PC-9 (cell line): ENCODE measurements at places on chromosomes 16 and 17.

DNA sequence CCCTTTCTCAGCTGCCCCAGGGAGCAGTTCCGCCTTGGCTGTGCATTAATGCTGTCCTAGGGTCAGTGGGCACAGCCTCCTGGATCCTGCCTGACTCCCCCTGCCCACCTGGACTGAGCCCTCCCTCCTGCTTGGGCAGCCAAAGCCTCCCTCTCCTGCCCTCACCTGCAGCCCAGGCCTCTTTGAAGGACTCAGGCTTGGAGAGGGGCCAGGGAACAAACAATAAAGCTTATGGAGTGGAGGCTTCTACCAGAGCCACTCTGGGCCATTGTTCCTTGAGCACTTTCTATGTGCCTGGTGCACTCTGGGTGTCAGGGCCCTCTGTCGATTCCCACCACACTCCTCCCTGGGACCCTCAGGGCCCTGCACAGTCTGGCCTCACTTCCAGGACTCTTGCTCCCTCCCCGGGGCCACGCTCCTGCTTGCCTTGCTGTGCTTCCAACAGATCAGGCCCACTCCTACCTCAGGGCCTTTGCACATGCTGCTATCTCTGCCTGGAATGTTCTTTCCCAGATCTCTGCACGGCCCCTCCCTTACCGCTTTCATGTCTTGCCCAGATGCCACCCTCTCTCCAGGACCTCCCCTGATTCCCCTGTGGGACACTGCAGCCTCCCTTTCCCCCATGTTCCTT is 5.0 kb downstream of the KCNJ12 start:
- DNase-seq = no peak
- no peak overlapping the region for H3K4me3 ChIP-seq
- H3K27me3 ChIP-seq = no peaks in the 10 kb centered on the region
- no peak overlapping the region for H3K27ac ChIP-seq
- no peaks in the 10 kb centered on the region for H3K36me3 ChIP-seq

- no peaks in the 10 kb centered on the region for H3K36me3 ChIP-seq
- H3K4me3 ChIP-seq = no peak overlapping the region
- peaks cover 93% of the 10 kb centered on the region for H3K27me3 ChIP-seq
- H3K4me1 ChIP-seq = no peaks in the 10 kb centered on the region
- no peak for DNase-seq
- H3K27ac ChIP-seq = no peak overlapping the region
Observed at GRCh38 chr16:66070140-66070917, 296.2 kb upstream of the CDH5 start.

- no peaks in the 10 kb centered on the region for H3K27me3 ChIP-seq
- H3K4me1 ChIP-seq = no peaks in the 10 kb centered on the region
- no peak for DNase-seq
- no peak overlapping the region for H3K27ac ChIP-seq
- H3K4me3 ChIP-seq = no peak overlapping the region
- peaks cover 11% of the 10 kb centered on the region; the same call in 1 of the 2 replicates for H3K36me3 ChIP-seq
Observed at GRCh38 chr17:2693561-2694380, 17.8 kb downstream of the CLUH start.

- no peaks in the 10 kb centered on the region for H3K36me3 ChIP-seq
- H3K4me3 ChIP-seq = no peak overlapping the region
- no peak for DNase-seq
- no peak overlapping the region; the same call in 1 of the 2 replicates for H3K27ac ChIP-seq
- no peaks in the 10 kb centered on the region for H3K27me3 ChIP-seq
Observed at GRCh38 chr17:82872591-82873520, 33.0 kb upstream of the ZNF750 start.

- H3K4me3 ChIP-seq = no peak overlapping the region
- no peaks in the 10 kb centered on the region for H3K36me3 ChIP-seq
- DNase-seq = no peak
- no peaks in the 10 kb centered on the region for H3K27me3 ChIP-seq
- H3K27ac ChIP-seq = no peak overlapping the region
Observed at GRCh38 chr17:42642336-42642735, 16.7 kb upstream of the TUBG2 start.
